ENCODE measurements at places on chromosomes 4 and X.

GRCh38 chrX:17674601-17675000 lies 62.7 kb upstream of the SCML1 start:
- DNase-seq = no peak

GRCh38 chr4:139596034-139596683 lies 40.1 kb upstream of the SETD7 start:
- no peak for DNase-seq

DNA sequence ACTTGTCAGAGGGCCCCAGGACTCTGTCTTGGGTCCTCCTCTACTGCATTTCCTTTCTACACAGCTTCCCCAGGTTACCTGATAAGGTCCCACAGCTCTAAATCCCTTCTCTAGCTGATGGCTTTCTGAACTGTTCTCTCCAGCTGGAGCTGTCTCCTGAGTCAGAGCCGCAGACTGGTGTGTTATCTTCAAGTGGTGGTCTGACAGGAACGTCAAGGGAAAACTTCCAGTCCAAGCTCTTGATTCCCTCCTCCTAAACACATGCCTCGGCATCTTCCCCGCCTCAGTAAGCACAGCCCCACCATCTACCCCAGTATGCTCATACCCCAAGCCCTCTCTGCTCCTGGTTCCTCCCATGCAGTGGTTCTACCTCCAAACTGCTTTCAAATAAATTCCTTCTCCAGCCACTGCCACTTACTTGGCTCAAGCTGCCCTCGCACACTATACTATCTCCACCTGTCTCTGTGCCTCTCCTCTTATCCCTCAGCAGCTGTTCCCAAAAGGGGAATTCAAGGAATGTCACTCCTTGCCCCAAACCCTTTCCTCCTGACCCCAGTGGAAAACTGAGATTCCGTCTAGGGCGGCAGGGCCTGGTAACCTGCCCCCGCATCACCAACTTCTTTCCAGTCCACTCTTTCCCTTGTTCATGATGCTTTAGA lies 17.2 kb upstream of the CENPU start:
- DNase-seq = no peak

DNA sequence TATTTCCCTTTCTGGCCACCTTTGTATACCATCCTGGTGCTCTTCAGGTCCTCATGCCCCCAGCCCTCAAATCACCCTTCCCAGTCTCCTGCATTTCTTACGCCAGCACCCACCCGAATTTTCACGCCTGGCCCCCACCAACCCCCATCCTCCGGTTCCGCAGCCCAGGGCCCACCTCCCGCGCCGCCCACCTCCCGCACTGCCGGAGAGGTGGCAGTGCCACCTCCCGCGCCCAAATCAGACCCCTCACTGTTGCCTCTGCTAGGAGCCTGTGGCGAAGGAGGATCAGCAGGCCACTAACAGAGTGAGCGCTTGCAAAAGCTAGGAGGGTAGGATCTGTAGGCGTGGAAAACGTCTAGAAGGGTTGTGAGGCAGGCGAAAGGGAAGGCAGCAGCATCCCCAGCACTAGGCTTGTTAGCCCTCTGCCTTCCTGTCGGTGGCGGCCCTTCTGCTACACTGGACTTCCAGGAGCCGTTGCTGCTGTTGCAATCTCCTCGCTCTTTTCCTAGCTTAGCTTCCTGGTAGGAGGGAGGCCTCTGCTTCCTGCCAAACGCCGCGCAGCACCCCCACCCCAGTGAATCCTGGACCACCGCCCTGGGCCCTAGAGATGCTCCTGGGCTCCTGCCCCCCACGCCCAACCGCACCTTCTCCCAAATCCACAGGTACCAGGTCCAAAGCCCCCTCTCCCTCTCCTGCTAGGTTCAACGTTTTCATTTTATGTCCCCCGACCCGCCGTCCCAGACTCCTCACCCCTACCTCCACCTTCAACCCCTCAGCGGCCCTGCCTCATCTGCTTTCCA lies 51.0 kb downstream of the SPIN2B start:
- DNase-seq = no peak

DNA sequence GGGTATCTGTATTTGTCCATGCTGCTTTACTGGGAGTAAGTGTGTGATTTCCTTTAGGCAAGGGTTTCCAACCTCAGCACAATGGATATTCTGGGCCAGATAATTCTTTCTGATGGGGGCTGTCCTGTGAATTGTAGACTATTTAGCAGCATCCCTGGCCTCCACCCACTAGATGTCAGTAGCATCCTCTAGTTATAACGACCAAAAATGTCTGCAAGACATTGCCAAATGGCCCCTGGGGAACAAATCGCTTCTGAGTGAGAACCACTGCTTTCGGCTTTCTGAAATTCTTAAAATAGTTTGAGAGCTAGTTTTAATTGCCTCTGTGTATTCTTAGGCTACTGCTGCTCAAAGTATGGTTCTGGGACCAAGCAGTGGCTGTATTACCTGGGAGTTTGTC lies 81.2 kb upstream of the GPM6B start:
- no peak for DNase-seq

DNA sequence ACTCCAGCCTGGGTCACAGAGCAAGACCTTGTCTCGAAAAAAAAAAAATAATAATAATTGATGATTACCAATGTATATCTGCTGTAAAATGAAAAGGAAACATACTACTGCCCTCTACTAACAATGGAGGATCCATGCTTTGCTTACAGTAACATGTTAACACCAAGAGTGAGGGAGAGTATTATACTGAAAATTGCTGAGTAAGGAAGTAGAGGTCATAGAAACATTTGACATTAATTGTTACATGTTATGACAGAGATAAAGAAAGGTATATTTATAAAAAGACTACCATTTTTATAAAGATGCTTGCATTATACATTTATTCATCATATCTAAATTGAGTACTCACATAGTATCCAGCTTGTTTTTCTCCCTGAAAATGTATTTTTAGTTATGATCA lies 1989.8 kb upstream of the TENM3 start:
- DNase-seq = no peak

DNA sequence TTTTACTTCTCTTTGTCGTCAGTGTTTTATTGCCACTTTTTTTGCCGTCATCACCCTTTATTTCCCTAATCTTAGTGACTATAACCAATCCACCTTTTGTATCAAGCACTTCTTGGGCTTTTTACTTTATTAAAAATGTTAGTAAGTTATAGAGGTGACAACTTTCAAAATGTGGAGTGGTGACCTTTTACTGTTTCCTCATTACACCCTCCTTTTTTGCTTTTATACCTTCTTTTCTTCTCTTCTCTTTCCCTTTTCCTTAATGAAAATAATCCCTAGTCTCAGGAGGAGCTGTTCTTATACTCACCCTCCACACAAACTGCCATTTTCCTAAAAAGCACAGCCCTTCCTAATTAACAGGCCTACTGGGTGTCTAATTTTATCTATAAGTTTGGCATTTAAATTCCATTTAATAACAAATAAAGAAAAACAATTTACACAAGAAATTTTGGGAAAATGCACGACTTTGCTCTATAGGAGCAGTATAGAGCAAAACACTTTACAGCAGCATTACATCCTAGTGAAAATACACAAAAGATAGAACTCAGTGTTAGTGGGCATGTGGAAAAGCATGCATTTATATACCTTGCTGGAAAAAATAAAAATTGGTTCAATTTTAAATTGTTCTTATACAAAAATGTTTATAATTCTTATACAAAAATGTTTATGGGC lies 27.3 kb downstream of the BBS12 start:
- no peak for DNase-seq

DNA sequence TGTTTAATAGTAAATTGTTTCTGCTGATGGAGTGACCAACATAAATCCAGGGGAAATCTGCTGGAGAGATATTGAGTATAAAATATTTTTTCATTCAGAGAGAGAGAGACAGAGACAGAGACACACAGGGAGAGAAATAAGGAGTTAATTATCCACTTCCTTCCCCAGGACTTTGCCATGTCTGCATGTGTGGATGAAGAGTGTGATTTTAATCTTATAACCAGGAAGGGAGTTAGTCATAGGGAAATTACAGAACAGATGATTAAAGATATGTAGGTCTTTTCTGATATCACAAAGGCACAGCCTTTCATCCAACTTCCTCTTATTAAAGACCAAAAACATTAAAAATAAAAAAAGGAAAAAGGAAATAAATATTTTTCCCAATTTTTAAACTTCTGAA lies 526.3 kb downstream of the SPRY1 start:
- DNase-seq = no peak

- DNase-seq = no peak
These were observed 59.3 kb upstream of the HS3ST1 start for GRCh38 chr4:11487868-11488544.

DNA sequence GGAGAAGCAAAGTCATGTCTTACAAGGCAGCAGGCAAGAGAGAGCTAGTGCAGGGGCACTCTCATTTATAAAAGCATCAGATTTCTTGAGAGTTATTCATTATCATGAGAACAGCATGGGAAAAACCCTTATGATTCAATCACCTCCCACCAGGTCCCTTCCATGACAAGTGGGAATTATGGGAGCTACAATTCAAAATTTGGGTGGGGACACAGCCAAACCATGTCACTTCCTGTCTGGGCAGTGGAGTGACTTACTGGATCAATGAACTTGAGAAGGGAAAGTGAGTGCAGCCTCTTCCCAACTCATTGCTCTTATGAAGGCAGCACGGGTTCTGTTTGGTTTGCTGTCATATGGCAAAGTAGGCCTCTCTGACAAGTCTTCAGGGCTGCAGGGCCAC lies 261.8 kb upstream of the TAPT1 start:
- DNase-seq = no peak
